ENCODE measurements at places on chromosomes 3 and 15. TPM values are rescaled to one million over a fixed set of nuclear protein-coding genes. Genes with fewer than 3 reads are reported as not detected.

TMC3 gene
- 0.21 TPM for total RNA-seq

GRCh38 chr15:72562386-72562785, 88.3 kb downstream of the ARIH1 start:
- DNase-seq, result no peak

DNA sequence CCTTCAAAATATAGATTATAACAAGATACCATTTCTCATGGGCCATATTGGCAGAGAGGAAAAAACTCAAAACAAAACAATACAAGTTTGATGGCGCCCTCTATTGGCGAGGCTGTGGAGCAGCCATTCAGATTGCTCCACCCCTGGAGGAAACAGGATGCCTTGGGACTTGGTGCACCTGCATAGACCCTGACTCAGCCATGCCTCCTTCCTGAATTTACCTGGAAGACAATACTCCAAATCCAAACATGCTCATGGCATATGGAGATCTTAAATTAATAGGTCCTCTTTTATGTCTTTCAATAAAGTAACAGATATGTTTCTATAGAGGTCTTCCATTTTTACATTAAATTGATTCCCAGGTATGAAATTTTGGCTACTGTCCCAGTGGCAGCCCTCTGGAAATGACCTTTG, 90.0 kb downstream of the APBA2 start:
- peak; percentile 70 for DNase-seq

DNA sequence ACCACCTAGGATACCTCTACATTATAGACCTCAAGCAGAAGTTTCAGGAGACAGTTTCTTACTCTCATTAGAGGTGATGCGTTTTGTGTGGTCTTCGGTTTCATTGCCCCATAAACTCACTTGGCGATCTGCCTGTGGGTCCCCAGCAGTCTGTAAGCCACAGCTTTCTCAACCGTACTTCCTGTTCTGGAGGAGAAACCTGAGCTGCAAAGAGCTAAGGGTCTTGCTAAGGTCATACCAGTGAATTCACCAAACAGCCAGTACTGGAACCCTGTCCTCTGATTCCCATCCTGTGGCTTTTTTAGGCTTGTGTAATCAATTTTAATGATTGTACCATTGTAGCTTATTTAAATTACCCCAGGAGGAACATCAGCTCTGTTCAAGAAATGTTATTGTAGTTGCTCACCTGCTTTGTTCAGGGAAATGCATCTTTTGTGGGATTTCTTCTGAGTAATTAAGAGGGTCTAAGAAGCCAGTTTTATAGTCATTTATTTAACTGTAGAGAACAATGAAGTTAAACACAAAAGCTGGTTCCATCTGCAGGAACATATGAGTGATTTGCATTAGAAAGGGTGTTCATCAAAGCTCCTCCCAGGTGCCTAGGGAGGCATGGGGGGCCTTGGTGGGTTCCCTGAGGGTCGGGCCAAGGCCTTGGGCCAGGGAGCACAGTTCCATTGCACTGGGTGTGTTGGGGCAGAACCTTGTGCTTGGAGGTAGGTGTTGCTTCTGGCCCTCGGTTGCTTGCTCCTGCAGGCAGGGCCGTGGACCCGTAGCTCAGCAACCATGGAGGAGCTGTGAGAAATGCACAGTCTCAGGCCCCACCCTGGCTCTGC, 69.6 kb downstream of the APBA2 start:
- DNase-seq, result no peak

GRCh38 chr15:90489944-90490343, 39.8 kb upstream of the CRTC3 start:
- DNase-seq, result no peak

DNA sequence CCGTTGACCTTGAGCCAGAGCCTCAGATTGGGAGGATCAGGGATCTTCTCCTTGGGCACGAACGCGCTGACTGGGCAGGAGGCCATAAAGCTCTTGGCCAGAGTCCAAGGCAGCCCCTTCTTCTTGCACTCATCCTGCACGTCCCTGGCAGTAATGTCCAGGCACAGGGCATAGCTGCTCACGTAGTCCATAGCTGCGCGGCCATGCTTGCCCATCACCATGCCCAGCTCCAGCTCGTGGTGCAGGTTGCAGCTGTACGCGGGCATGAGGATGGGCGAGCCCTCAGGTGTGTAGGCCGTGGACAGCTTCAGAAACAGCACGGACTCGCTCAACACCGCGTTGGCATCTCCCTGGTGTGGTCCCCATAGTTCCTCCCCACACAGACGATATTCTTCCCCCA, 17.9 kb upstream of the RPLP1 start:
- no peak for DNase-seq

DNA sequence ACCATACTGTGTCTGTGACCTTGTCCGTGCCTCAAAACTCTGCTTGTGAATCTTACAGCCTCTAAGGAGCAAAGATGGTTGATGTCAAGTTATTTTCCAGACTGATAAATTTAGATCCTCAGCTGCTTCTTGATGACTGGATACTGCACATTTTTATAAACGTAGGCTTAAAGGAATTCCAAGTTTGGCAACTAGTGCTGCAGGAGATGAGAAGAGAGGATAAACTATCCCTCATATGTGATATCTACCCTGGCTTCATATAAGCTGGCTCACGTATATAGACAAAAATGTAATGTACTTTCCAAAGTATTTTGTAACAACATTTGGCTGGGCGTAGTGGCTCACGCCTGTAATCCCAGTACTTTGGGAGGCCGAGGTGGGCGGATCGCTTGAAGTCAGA, 89.6 kb downstream of the GMPS start:
- peak; percentile 85 for DNase-seq

DNA sequence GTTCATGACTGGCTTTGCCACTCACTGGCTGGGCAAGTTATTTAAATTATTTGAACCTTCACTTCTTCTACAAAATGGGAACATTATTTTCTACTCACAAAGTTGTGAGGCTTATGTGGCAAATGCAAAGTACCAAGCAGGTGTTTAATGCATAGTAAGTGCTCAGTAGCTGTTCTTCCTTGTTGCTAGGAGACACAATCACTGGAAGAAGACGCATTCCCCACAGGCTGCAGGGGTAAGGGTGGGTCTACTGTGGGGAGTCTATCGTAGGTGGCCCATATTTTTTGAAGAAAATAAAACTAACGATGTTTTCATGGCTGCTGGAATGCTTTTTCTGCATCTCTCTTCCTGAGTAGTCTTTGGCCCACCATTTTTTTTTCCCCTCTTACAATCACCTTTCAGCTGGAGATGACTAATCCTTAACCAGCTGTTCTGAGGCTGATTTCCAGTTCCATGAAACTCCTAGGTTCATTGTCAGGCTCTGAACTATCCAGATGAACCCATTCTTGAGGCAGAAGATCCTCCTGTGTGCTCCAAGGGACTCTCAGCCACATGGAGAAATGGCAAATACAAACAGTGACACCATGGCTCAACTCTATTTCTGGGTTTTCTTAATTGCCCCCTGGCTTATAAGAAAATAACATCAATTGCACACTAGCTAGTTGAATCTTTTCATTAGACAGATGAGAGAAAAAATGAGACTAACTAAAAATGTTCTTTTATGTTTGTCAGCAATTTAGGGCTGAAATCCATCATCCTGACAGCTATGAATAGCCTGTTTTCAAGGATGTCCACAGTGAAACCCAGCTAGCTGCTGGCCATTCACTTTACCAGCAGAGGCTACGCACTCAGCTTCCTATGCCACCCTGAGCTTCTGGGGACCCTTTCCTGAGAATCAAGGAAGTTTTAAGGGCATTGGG, 108.3 kb upstream of the ETV5 start:
- DNase-seq, result no peak

- DNase-seq, result no peak
Measured at GRCh38 chr3:182405759-182406158, 387.5 kb upstream of the ATP11B start.

DNA sequence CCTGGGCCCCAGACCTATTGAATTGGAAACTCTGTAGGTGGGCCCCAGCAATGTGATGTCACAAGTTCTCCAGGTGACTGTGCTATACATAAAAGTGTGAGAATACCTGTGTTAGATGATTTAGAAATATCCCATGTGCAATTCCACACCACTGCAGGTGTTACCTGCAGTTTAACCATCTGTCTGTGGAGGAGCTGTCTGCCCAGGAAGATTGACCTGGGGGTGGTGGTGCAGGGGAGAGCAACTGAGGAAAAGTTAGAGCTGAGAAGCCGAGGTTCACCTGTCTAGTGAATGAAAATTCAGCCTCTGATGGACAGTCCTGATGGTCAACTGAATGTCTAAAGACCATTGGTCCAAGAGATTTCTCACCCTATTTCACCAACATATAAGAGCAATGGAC, 132.2 kb upstream of the SLC24A5 start:
- no peak for DNase-seq

DNA sequence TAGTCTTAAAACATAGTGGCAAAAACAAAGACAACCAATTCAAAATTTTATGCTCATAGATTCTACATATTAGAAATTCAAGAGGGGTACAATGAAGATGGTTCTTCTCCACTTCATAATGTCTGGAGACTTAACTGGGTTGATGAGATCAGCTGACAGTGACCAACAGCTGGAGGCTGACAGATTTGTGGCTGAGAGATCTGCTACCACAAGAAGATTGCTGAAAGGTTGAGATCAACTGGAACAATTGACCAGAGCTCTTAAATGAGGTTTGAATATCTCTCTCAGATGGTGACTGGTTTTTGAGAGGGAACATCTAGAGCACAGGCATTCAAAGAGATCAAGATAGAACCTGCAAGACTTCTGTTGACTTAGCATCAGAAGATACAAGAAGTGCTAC, 254.1 kb upstream of the ARPP21 start:
- no peak for DNase-seq

DNA sequence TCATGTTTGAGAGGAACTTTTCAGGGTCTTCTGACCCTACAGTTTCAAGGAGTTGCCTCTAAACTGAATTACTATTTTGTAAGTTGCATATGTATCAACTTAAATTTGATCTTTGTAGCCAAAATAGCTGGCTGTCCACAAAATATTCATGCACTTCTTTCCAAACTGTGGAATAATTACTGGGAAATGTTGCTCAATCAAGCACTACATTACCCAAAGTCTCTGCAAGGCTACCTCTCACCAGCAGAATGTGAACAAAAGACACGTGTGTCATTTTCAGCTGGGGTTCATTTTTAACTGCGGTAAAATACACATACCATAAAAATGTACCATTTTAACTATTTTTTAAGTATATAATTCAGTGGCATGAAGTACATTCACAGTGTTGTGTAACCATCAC, 320.4 kb downstream of the CTNNB1 start:
- no peak for DNase-seq

- no peak for DNase-seq
Measured at GRCh38 chr3:196554205-196554604, 14.1 kb downstream of the WDR53 start.

GRCh38 chr3:43217633-43218032, 68.7 kb upstream of the SNRK start:
- no peak for DNase-seq

Measured in cardiac muscle cell (in vitro differentiated cells and primary cell).